ENCODE measurements at places on chromosomes 4 and X.
A peak's percentile ranks its signal among the peaks of the same experiment; 100 is the strongest.

GRCh38 chr4:135385830-135386581, 1184.4 kb upstream of the PABPC4L start:
- no peak for DNase-seq

DNA sequence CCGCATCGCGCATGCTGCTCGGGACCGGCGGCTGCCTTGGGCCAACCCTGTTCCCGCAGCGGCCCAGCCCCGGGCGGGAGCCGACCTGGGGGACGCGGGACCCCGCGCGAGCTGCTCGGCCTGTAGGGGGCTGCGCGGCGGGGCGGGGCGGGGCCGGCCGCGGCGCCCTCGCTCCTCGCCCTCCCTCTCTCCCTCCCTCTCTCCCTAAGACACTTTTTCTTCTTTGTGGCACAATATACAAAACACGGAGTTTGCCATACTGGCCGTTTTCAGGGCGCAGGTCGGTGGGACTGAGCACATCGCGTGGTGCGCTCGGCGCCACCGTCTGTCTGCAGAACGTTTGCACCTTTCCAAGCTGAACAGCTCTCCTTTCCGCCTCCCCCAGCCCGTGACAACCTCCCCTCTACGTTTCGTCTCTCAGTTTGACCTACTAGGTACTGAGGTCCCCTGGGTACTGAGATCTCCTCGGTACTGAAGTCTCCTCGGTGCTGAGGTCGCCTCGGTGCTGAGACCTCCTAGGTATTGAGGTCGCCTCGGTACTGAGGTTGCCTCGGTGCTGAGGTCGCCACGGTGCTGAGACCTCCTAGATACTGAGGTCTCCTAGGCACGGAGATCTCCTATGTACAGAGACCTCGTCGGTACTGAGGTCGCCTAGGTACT, 261.1 kb upstream of the PLCXD1 start:
- no peak for DNase-seq

- peak; percentile 93 for DNase-seq
Observed at GRCh38 chr4:174260099-174260498, 23.4 kb downstream of the FBXO8 start.

GRCh38 chr4:6620891-6621555, 19.5 kb upstream of the MRFAP1 start:
- no peak for DNase-seq

- DNase-seq: peak; percentile 95
Observed at GRCh38 chrX:19673375-19674040, 158.2 kb upstream of the MAP3K15 start.

DNA sequence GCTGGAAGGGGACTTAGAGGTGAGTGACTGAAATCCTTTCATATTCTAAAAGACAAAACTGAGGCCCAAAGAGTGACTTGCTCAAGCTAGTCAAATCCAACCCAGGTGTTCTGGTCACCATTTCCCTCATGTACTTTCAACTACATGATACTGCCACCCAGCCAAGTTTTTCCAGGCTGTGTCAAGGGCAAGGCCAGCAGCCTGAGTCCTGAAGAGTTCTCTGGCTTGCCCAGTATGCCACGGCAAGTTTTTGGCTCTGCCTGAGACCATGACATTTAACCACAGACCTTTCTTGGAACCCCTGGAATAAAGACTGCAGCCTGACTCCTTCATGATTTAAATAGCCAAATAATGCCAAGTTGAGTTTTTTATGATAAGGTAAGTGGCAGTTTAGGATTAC, 10.7 kb upstream of the TMEM164 start:
- DNase-seq: no peak

- DNase-seq: no peak
Observed at GRCh38 chrX:137915466-137915865, 349.5 kb downstream of the ZIC3 start.

- DNase-seq: peak; percentile 33
Observed at GRCh38 chrX:35711281-35711680, 86.9 kb upstream of the MAGEB16 start.

DNA sequence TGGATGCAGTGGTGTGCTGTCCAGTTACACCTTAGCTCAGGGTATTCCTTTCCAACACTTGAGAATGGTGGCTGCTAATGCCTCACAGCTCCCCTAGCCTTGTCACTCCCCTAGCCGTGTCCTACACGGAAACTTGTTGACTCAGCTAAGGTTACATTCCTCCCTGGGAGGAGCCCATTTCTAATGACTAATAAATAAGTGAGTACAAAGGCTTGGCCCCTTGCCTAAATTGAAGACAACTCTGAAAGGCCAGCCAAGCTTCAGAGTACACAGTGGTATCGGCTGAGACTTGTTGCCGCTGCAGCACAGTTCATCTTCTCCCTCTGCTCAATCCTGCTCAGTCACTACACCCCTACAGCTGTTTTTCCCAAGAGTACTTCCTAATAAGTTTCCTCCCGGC, 21.2 kb upstream of the SLC25A31 start:
- peak; percentile 76 for DNase-seq

DNA sequence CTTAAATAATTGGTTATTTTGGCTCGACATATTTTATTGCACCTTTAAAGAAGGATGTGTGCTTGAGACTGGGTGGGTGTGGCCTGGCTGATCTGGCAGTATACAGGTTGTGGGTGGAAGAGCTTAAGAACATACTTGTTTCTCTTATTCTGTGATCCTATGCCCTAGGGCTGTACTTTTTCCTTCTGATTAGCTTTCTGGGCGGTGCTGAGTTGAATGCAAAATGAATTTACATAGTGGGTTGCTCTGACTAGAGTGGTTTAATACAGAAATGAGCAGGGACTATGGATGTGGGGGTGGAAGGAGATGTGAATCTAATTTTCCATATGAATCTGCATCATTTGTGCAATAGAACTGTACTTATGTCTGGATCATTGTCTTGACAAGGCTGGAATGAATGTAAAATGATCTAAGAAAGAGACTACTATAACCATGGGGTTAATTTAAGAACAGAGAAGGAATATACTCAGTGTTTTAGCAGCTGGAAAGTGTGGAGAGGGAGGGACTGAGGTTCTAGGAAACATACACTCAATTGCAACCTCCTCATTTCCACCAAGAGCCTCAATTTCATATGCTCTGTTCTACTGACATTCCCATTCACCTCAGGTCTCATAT, 73.7 kb downstream of the RLIM start:
- DNase-seq: no peak

- peak; percentile 98 for DNase-seq
Observed at GRCh38 chr4:88017516-88018297, 10.3 kb downstream of the PKD2 start.

GRCh38 chrX:149682031-149682430, 29.8 kb upstream of the MAGEA11 start:
- DNase-seq: no peak

All from fibroblast of lung (primary cell).